ENCODE measurements at places on chromosomes 3 and 15. TPM values are rescaled to one million over a fixed set of nuclear protein-coding genes. Genes with fewer than 3 reads are reported as not detected.

The WDR53 gene
- total RNA-seq = 2.0 TPM

The NCK1 gene
- total RNA-seq = 58.5 TPM

The PLAAT1 gene
- not detected for total RNA-seq

The CA12 gene
- 64.3 TPM for total RNA-seq

The GOLGA6L1 gene
- not detected for total RNA-seq

The FEZF2 gene
- not detected for total RNA-seq

The CLDN1 gene
- total RNA-seq = 0.32 TPM

The ALPK3 gene
- total RNA-seq = 0.97 TPM

The LDHAL6B gene
- total RNA-seq = not detected

The HRG gene
- total RNA-seq = not detected

The IL20RB gene
- 0.97 TPM for total RNA-seq

The OR4F15 gene
- total RNA-seq = not detected

The GNL3 gene
- 76.4 TPM for total RNA-seq

The PTH1R gene
- total RNA-seq = 13.5 TPM

The NDN gene
- 109 TPM for total RNA-seq

The SNTN gene
- not detected for total RNA-seq

The STAC gene
- total RNA-seq = 0.32 TPM

The EOGT gene
- 30.1 TPM for total RNA-seq

The GNAT1 gene
- not detected for total RNA-seq

The GP9 gene
- not detected for total RNA-seq

The RTP1 gene
- not detected for total RNA-seq

The ITPKA gene
- 0.49 TPM for total RNA-seq

The PXYLP1 gene
- total RNA-seq = 6.9 TPM

The AP3B2 gene
- total RNA-seq = not detected

The GOLGA8T gene
- total RNA-seq = not detected

The ETFA gene
- total RNA-seq = 128 TPM

The SLC28A1 gene
- total RNA-seq = not detected

The SLC22A13 gene
- not detected for total RNA-seq

The GOLGA6L7 gene
- not detected for total RNA-seq
